ENCODE measurements at places on chromosomes 7 and 10. TPM values are rescaled to one million over a fixed set of nuclear protein-coding genes. Genes with fewer than 3 reads are reported as not detected.

Gene GIMAP5
- 2.2 TPM for total RNA-seq

Gene SUN3
- total RNA-seq, result not detected

Gene TMEM130
- total RNA-seq, result 6.3 TPM

Gene MYH16
- not detected for total RNA-seq

Gene PDCD4
- 52.3 TPM for total RNA-seq

Gene ANKRD2
- total RNA-seq, result not detected

Gene LRRD1
- 3.8 TPM for total RNA-seq

Measured in parietal lobe (tissue), 2 donors.